NCI-H1930 (cell line): ENCODE measurements at places on chromosomes 12 and 14.

DNA sequence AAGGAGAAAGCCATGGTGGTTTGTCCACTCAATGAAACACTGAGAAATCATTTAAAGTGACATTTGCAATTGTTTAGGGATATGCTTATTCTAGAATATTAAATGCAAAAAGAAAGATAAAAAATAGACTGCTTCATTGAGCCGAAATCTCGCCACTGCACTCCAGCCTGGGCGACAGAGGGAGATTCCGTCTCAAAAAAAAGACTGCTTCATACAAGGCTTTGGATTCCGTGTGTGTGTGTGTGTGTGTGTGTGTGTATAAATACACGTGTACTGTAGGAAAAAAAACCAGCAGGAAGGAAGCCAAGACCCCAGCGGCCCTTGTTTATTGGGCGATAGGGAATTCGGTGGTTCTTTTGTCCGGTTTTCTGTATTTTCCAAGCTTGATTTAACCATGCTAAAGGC lies 3.2 kb upstream of the ZNF839 start:
- no peak for DNase-seq

GRCh38 chr12:57452181-57452936 lies 2.7 kb upstream of the INHBE start:
- DNase-seq: no peak

DNA sequence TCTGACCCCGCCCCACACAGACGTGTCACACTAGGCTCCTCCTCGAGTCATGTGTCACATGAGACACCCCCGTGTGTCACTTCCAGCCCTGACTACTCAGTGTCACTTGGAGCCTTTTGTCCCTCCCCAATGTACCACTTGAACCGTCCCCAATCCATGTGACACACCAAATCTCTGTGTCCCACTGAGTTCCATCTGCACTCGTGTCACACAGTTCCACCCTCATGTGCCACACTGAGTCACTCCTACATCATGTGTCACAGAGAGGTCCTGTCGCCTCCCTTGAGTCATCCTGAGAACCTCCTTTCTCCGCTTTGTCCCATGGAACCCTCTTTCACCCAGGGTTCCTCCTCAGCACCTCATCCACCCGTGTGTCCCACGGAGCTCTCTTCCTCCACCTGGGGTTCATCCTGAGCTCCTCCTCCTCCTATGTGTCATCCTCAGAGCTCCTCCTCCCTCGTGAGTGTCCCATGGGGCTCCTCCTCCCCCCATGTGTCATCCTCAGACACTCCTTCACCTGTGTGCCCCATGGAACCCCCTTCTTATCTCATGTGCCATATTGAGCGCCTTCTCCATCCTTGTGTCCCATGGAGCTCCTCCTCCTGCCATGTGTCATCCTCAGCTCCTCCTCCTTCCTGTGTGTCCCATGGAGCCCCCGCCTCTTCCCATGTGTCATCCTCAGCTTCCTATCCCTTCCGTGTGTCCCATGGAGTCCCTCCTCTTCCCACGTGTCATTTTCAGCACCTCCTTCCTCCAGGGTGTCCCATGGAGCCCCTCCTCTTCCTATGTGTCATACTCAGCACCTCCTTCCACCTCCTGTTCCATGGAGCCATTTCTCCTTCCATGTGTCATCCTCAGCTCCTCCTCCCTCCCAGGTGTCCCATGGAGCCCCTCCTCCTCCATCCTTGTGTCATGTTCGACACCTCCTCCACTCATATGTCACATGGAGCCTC lies 32.0 kb downstream of the RTL1 start:
- DNase-seq: no peak

DNA sequence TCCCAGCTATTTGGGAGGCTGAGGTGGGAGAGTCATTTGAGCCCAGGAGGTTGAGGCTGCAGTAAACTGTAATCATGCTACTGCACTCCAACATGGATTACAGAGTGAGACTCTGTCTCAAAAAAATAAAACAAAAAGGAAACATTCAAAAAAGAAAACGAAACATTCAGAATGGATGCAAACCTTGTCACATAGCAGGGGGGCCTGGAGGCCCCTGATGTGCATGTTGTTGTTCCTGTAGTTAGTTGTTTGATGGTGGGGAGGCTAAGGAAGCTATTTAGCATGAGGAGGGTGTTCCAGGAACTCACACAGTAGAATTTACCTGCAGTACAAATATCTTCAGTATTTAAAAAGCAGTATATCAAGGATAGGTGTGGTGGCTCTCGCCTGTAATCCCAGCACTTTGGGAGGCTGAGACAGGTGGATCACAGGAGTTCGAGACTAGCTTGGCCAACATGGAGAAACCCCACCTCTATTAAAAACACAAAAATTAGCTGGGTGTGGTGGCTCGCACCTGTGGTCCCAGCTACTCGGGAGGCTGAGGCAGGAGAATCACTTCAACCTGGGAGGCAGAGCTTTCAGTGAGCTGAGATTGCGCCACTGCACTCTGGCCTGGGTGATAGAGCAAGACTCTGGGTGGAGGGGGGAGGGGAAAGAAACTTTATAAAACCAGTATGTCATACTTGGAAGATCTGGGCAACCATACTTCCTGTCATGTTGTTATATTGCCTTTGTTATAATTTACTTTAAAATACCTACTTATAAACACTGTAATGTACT lies 17.6 kb upstream of the AEBP2 start:
- DNase-seq: no peak

DNA sequence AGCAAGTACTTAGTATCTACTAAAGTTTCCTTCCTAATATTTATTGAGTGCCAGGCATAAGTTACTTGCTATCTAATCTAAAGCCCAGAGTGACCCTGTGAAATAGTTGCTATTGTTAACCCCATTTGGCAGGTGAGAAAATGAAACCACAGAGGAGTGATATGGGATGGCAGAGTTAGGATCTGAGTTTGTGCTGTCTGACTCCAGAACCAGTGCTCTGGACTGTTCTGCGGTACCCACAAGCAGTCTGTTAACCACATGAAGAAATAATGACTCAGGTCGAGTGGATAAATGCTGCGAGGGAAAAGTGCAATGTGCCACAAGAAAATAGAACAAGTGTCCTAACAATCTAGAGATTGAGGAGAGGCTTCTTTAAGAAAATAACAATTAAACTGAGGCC lies 60.7 kb upstream of the GZMB start:
- DNase-seq: no peak

GRCh38 chr14:24291446-24292117 lies 8.0 kb downstream of the DHRS1 start:
- DNase-seq: no peak

DNA sequence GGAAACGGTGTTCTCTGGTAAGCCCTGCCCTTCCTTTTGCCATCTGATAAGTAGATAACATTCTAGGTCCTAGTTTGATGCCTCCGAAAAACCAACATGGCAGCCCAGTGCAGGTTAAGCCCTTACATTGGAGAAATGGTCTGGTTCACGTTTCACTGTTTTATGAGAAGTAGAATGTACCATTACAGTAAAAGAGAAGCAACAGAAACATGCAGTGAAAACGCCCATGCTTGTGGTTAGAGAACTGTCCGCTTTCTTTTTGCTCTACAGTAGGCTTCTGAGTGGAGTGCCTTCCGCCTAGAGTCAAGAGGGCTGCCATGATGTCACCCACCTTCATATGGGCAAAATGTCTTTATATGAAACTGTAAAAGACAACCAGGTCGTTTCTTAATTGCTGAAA lies 190.4 kb upstream of the BCL2L14 start:
- DNase-seq: no peak

GRCh38 chr12:57497223-57498131 lies 9.6 kb downstream of the MARS1 start:
- DNase-seq: no peak

DNA sequence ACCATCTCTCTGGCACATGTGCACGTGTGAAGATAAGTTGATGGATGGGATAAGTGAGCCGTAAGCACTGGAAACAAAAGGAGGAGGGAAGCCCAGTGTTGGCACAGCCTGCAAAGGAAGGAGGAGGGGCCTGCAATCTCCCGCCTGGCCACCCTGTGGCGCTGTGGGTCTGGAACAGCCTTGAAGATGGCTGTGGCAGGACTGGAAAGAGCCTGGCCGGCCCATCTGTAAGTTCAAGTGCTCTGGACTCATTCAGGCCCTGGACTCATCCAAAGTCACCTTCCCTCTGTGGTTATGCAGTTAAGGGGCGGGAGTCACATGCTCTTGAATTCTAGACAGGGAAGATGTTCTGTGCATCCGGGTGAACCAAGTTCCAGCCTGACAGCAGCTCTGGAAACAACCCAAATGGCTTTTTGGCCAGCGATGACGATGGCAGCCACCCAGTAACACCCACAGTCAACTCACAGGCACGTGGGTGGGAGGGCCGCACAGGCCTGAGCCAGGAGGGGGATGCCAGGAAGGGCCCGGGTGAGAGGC lies 50.4 kb downstream of the CHGA start:
- DNase-seq: no peak

DNA sequence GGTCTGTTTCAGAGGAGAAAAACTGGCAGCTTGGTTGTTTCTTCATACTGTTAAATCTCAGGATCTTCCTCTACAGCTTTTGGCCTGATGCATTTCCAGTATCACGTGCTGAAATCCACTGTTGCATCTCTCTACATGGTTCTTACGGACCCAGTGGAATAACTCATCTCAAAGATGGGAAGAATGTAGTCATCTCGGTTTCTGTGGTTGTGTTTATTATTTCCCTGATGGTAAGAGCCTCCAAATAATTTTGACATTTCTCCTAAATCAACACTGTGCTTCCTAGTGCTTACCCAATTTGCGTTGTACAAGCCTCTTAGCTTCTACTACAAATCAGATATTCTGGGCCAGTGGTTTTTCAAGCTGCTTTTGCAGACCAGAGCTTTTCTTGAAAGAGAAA lies 812.8 kb downstream of the C12orf50 start:
- DNase-seq: no peak

DNA sequence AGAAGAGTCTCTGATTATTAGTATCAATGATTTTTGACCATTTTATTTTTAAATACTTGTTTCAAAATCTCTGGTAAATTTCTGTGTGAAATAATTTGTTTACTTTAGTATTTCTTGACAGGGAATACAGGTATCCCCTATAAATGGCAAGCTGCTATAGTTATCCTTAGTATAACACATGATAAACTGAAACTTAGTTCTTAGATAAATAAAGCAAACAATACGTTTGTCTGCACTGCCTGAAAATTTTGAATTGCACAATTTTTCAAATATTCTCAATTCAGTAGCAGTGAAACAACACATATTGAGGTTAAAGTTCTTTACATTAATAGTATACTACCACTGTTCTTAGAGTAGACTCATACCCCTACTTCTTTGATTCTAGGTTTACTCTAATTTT lies 26.9 kb downstream of the CNOT2 start:
- no peak for DNase-seq

- no peak for DNase-seq
These were observed 101.6 kb downstream of the TSPAN9 start for GRCh38 chr12:3178671-3179313.
